Fibroblast of mammary gland (primary cell): ENCODE measurements at places on chromosomes 12 and 14.

- peak; percentile 74 for DNase-seq
Measured at GRCh38 chr12:12983420-12984035, 16.5 kb downstream of the HEBP1 start.

GRCh38 chr12:76551482-76551888, 8.1 kb downstream of the OSBPL8 start:
- peak; percentile 3 for DNase-seq

DNA sequence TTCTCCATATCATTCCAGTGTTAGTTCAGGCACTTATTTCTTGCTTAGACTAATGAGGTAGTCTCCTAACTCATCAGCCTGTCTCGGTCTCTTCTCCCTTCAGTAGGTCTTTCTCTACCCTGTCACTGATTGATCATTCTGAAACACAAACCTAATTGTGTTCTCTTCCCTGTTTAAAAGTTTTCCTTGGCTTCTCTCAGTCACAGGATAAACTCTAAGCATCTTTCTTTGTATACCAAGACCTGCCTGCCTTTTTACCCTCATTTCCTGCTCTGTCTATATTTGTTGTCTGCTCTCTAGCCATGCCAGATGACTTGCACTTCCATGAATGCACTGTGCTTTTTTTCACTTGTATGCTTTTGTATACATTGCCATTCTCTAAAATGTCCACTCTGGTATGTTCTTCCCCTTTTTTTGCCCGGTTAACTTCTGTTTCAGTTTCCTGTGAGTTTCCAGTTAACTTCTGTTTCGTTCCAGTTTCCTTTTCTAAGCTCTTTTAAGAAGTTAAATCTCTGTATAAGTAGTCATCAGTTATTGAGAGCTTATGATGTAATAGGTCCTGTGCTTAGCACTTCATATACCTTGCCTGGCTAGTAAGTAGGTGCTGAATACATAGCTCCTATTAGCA, 12.8 kb downstream of the DIP2B start:
- peak; percentile 31 for DNase-seq

- no peak for DNase-seq
Measured at GRCh38 chr12:98894412-98895085, 249.5 kb downstream of the APAF1 start.

GRCh38 chr14:83887866-83888265, 1642.1 kb upstream of the FLRT2 start:
- peak; percentile 30 for DNase-seq

- peak; percentile 38 for DNase-seq
Measured at GRCh38 chr12:65511134-65511834, 232.8 kb downstream of the MSRB3 start.

- DNase-seq = no peak
Measured at GRCh38 chr14:92532490-92533163, 19.0 kb downstream of the RIN3 start.

- DNase-seq = no peak
Measured at GRCh38 chr12:100845095-100845494, 50.5 kb downstream of the ANO4 start.

- DNase-seq = no peak
Measured at GRCh38 chr14:43764433-43764832, 742.6 kb downstream of the FSCB start.

GRCh38 chr14:92850492-92850891, 56.4 kb downstream of the GOLGA5 start:
- peak; percentile 30 for DNase-seq

- DNase-seq = no peak
Measured at GRCh38 chr12:124188084-124188483, 106.8 kb upstream of the RFLNA start.

GRCh38 chr14:59510966-59511365, 26.6 kb downstream of the JKAMP start:
- DNase-seq = no peak

GRCh38 chr12:70486588-70486987, 120.5 kb downstream of the KCNMB4 start:
- DNase-seq = no peak
